ENCODE measurements at places on chromosomes 4 and X.

DNA sequence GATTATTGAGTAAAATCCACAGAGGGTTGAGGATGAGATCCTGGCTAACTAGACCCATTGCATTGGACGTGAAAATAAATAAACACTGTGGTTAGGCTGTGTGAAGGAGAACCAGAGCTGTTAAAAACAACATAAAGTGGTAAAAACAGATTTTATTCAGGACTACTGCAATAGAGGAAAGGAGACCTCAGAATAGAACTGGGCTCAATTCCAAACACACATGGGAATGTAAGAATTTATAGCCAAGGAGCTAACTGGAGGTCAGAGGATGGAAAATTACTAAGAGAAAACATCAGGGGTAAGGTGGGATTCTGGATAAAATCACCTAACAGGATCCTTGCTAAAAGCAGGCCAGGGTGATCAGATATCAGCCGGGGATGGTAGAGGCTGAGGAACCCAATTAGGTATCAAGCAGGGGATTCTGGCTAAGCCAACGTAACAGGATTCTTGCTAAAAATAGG, 112.4 kb downstream of the RNF150 start:
- DNase-seq, result no peak

DNA sequence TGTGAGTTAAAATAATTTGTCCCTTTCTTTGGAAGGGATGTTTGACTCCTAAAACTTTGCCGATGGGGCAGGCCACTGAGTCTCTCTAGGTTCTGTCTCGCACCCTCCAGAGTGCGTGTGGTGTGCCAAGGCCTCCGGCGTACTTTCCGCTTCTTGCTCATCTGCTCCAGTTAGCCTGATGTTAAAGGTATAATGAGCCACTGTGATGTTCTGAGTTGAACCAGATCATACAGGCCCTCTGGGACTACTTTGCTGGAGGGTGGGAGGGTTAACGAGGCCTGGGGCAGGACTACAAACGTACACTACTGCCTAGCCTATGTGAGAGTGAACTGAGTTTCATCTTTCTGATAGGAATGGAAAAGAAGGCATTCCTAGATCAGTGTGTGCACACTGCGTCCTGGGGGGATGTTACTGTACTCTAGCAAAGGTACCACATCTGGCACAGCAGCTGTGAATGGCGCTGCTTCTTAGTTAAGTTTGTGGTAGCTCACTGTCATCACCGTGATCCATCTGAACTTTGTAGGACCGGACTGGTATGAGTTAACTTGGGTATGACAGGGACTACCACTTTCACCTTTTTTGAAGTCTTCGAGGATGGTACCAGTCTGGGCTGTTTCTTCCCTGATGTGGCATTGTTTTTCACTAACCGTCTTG, 60.2 kb downstream of the RGS12 start:
- no peak for DNase-seq

DNA sequence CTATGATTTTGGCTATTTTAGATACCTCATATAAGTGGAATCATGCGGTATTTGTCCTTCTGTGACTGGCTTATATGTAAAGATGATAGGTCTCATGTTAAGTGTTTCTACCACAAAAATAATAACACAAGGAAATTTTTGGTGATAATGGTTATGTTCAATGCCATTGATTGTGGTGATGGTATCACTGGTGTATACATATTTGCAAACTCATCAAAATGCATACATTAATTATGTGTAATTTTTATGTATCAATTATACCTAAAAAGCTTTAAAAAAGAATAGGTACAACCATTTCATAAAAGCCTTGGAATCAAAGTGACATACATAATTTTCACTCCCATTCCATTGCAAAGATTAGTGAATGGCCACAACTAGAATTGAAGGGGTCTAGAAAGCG, 178.3 kb upstream of the FMR1 start:
- DNase-seq, result no peak

DNA sequence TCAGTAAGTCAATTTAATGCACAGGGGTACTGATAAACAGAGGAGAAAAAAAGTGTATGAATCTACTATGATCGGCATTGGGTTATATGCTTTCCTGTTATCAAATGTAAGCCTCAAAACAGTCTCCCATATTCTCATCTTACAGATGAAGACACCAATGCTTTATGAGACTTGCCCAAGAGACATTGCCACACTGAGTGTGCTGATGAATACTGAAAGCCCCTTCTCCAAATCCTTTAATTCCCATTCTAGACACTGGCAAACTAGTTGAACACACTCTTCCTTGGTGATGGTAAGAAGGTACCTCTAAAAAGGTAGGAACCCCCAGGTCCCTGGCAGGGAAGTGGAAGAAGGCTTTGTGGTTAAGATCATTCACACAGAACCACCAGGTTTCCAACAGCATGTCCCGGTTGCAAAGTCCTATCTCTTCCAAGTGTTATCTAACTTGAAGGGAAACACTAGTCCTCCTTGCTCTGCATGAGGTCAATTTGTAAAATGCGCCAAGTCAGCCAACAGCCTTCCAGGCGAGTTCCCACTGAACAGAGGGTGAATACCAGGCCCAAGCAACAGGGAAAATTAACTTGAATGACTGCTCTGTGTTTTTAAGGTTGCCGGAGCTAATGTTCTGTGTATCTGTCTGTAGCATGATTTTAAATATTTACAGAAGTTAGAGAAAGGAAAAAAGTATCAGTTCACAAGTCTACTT, 5.1 kb downstream of the SETD7 start:
- no peak for DNase-seq

- DNase-seq, result no peak
Measured at GRCh38 chr4:26192899-26193869, 127.6 kb upstream of the RBPJ start.

- no peak for DNase-seq
Measured at GRCh38 chr4:73865431-73866096, 3.6 kb upstream of the CXCL1 start.

DNA sequence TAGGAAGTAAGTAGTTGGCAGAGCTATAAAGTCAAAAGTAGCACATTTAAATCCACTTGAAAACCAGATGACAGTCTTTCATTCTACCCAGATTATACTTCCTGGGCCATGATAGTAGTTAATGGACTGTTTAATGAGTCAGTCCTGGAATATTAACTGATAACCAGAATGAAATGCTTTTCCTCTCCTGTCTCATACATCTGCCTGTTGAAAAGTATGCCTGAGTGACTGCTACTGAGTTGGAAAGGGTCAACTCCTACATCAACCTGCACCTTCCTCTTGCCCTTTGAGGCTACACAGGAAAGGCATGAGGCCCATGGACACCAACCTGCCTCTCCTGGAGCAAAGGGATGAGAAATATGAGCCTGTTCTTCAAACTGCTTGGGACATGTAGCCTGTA, 36.0 kb upstream of the COX7B2 start:
- no peak for DNase-seq

GRCh38 chr4:139978692-139979091, 175.3 kb downstream of the MAML3 start:
- DNase-seq, result no peak

DNA sequence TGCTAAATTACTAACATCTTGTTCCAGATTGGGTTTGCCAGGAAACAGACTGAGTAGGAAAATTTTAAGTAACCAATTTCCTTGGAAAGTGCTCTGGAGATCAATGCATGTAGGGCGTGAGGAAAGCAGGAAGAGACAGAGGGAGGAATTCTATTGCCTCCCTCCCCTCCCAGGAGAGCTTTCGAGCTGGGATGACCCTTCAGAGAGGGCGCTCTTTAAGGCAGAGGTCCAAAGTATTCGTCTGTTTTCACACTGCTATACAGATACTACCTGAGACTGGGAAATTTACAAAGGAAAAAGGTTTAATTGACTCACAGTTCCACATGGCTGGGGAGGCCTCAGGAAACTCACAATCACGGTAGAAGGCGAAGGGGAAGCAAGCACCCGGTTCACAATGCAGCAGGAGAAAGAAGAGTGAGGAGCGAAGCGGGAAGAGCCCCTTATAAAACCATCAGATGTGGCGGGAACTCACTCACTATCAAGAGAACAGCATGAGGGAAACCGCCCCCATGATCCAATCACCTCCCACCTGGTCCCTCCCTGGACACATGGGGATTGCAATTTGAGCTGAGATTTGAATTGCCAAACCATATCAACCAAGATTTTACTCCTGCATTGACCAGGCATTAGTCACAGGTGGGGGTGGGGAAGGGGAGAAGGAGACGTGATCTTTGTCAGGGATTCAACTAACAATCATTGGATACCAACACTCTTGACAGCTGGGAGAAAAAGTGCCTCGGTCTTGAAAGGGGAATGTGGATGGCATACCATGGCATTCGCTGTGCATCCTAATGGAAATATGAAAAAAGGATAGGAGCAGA, 63.8 kb downstream of the SLITRK2 start:
- DNase-seq, result no peak

GRCh38 chr4:120704538-120704937, 218.0 kb downstream of the PRDM5 start:
- no peak for DNase-seq

GRCh38 chrX:112867570-112867969, 26.9 kb upstream of the AMOT start:
- DNase-seq, result no peak

- DNase-seq, result no peak
Measured at GRCh38 chrX:15530318-15530717, 29.7 kb downstream of the BMX start.

GRCh38 chrX:106780664-106781377, 21.7 kb upstream of the TBC1D8B start:
- no peak for DNase-seq

DNA sequence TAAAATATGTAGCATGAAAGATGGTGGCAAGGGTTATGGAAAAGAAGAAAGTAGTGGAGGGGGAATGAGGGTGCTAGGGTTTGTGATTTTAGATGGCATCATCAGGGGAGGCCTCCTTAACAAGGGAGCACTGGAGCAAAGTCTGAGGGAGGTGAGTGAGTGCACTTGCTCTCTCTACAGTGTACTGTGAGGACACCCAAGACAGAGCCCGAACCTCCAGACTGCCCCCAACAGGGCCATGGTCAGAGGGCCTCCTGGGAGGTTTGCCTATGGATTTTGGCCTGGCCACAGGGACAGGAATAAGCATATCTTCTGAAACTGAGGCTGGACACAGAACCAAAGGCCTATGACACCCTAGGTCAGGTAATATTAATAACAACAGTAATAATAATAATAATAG, 21.4 kb upstream of the PJA1 start:
- no peak for DNase-seq

GRCh38 chrX:135463937-135464336, 42.2 kb downstream of the SMIM10L2A start:
- no peak for DNase-seq

GRCh38 chr4:144409525-144409924, 236.4 kb upstream of the HHIP start:
- no peak for DNase-seq

- DNase-seq, result no peak
Measured at GRCh38 chr4:64520421-64520820, 111.2 kb upstream of the TECRL start.

GRCh38 chrX:131317326-131317725, 28.2 kb upstream of the IGSF1 start:
- DNase-seq, result no peak

- no peak for DNase-seq
Measured at GRCh38 chrX:13748486-13748885, 13.9 kb downstream of the OFD1 start.

DNA sequence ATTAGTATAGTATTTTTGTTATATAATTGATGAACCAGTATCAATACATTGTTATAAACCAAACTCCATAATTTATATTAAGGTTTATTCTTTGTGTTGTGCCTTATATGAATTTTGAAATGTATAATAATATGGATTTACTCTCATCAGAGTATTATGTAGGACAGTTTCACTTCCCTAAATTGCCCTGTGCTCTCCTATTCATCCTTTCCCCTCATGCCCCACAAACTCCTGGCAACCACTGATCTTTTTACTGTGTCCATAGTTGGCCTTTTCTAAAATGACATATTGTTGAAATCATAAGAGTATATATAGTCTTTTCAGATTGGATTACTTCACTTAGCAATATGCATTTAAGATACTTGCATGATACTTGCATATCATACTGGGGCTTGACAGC, 958.1 kb upstream of the GRID2 start:
- no peak for DNase-seq

GRCh38 chr4:186074189-186074588, 5.2 kb downstream of the TLR3 start:
- DNase-seq, result no peak

- no peak for DNase-seq
Measured at GRCh38 chr4:82481506-82481840, 51.1 kb downstream of the ENOPH1 start.

GRCh38 chr4:26583538-26583864, 383 bp upstream of the TBC1D19 start:
- no peak for DNase-seq

DNA sequence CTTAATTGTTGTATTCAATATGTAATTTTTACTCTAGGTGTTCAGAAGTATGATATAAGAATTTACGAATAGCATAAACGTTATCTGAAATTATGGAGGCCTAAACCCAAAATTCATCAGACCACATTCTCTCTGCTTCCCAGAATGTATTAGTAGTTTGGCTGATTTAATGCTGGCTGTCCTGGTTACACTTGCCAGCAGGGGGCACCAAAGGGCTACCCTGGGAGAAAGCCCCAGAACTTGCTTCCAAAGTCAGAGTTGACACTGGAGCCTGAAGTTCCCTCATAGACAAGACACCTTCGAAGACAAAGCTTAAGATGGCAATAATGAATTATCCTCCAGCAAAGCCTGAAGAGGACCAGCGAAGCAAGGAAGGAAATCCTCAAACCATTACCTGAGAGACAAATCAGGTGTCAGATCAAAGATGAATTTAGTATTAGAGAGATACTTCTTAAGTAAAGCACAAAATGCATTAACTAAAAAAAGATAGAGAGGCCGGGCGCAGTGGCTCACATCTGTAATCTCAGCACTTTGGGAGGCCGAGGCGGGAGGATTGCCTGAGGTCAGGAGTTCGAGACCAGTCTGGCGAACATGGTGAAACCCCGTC, 11.3 kb upstream of the ANOS1 start:
- peak; percentile 46 for DNase-seq

GRCh38 chr4:89759426-89759825, 77.5 kb downstream of the SNCA start:
- no peak for DNase-seq

DNA sequence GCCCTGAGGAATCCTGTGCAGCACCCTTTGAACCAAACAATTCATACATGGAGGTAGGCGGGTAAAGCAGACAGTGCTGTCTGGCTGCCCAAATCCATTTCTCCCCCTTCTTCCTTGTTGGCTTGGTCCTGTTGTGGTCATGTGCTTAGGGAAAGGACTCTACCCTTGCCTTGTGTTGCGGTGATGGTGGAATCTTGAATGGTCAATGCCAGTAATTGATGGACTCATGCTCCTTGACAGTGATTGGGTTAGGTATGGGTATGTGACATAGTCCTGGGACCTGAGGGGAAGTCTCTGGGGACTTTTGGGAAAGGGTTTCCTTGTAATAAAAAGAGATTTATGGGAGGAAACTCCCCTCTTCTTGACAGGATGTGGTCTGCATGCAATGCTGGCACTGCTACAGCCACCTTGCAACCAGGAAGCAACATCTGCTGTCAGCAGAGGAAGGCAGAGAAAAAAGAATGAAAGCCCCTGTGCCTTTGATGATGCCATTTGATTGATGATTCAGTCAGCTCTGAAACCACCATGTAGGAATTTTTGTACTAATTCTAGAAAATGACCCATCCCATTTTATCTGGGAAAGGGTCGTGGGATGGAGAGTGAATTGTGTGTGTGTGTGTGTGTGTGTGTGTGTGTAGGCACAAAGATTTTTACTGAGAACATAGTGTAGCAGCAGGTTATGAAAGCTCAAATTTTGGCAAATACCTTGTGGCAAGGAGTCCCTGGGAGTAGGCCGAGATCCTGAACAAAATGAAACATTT, 30.0 kb upstream of the HUWE1 start:
- DNase-seq, result peak; percentile 15
